ENCODE measurements at places on chromosomes 7 and 10. TPM values are rescaled to one million over a fixed set of nuclear protein-coding genes. Genes with fewer than 3 reads are reported as not detected.

- DNase-seq, result no peak
Measured at GRCh38 chr10:123761038-123761428, 94.9 kb downstream of the GPR26 start.

DNA sequence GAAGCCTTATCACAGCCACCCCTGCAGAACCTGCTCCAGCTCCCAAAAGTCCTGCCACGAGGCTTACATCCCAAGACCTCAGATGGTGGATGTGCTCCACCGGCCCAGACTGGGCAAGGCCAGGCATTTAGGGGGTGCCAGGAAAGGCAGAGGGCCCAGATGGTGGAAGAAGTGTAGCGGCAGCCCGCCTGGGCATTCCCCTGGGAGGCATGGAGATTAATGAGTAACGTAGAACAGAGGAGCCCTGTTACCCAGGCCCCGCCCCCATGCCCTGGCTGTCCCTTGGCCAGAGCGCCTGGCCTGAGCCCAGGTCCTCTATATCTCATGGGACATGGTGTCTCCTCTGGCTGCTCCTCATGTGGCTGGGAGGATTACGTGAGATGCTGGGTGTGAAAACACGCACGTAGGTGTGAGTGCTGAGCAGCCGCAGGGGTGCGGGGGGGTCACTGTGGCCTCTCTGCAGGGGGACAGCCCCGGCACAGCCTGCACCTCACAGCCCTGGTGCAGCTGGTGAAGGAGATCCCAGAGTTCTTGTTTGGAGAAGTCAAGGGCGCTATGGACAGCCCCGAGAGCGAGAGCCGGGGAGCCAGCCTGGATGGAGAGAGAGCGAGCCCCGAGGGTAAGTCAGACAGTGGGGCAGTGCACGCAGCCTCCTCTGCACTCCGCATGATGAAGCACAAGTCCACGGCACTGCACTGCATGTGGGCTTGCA lies 52.9 kb downstream of the ZNF467 start:
- DNase-seq, result peak; percentile 67

DNA sequence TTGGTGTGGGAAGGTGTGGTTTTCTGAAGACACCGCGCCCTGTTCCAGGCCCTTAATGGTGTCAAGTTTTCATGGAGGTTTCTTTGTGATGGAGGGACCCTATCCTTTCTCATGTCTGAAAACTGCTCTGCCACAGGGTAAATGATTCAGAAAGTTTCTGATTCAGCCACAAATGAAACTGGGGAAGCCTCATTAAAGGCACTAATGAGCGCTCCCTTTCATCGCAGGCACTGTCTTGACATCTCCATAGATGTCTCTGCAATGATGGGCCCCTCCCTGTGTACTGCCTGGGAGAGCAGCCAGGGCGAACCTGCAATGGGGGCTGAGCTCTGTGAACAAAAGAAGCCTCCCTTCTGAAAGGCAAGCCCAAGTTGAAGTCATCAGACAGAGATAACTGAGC lies 355.3 kb downstream of the PRPF18 start:
- no peak for DNase-seq

Gene THSD7A
- 4.1 TPM for total RNA-seq

- DNase-seq, result no peak
Measured at GRCh38 chr10:82934947-82935346, 1060.0 kb downstream of the NRG3 start.

Gene ZNF862
- 14.4 TPM for total RNA-seq

Gene FRMPD2
- total RNA-seq, result not detected

GRCh38 chr10:102919992-102920739 lies 2.1 kb downstream of the CNNM2 start:
- no peak for DNase-seq

All from adrenal gland (tissue), 19 donors.